Mesothelial cell of epicardium (in vitro differentiated cells): ENCODE measurements at places on chromosomes 12 and 14. TPM values are rescaled to one million over a fixed set of nuclear protein-coding genes. Genes with fewer than 3 reads are reported as not detected.

GRCh38 chr14:63273129-63273528, 45.6 kb downstream of the GPHB5 start:
- DNase-seq = no peak

DNA sequence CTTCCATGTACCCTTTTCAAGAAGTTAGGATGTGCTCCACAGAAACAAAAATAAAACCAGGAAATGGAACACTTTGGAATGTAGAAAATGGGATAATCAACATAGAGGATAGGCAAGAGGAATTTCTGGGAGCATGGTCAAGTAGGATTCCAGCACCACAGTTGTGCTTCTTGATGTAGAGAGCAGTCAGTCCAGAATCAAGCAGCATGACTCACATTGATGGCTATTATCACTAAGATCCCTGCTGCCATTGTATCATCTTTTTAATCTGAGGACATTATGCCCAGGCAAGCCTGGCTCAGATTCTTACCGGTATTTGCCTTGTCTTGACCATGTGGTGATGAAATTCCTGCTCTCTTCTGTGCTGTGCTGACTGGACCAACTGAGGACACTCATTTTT, 5.7 kb downstream of the ETFRF1 start:
- no peak for DNase-seq

GRCh38 chr12:120725151-120725658, 421 bp upstream of the ACADS start:
- DNase-seq = no peak

DNA sequence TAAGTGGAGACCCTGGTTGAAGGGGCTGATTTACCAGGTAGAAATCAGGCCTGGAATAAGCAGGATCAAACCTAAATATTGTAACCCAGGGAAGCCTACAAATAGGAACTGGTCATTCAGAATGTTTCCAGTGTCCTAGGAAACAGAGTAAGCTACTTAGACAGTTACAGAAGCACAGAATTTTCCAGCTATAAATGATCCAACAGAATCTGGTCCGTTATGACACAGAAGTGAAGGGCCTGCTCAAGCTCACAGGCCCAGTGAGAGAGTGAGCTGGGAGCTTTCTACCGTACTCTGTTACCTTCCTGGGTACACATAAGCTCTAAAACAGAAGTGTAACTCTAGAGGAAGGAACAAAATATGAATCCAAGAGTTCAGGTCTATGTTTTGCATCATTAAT, 119.1 kb downstream of the TTC7B start:
- no peak for DNase-seq

DNA sequence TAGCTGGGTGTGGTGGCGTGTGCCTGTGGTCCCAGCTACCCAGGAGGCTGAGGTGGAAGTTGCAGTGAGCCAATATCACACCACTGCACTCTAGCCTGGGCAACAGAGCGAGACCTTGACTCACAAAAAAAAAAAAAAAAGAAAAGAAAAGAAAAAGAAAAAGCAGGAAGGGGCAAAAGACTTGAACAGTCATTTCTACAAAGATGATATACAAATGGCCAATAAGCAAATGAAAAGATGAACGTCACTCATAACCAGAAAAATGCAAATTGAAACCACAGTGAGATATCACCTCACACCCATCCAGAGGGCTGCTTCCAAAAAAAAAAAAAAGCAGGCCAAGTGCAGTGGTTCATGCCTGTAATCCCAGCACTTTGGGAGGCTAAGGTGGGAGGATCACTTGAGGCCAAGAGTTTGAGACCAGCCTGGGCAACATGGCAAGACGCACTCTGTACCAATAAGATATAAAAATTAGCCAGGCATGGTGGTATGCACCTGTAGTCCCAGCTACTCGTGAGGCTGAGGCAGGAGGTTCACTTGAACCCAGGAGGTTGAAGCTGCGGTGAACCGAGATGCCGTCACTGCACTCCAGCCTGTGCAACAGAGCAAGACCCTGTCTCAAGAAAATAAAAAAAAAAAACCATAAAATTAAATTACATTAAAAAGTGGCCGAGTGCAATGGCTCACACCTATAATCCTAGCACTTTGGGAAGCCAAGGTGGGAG, 20.5 kb downstream of the UBC start:
- no peak for DNase-seq

DNA sequence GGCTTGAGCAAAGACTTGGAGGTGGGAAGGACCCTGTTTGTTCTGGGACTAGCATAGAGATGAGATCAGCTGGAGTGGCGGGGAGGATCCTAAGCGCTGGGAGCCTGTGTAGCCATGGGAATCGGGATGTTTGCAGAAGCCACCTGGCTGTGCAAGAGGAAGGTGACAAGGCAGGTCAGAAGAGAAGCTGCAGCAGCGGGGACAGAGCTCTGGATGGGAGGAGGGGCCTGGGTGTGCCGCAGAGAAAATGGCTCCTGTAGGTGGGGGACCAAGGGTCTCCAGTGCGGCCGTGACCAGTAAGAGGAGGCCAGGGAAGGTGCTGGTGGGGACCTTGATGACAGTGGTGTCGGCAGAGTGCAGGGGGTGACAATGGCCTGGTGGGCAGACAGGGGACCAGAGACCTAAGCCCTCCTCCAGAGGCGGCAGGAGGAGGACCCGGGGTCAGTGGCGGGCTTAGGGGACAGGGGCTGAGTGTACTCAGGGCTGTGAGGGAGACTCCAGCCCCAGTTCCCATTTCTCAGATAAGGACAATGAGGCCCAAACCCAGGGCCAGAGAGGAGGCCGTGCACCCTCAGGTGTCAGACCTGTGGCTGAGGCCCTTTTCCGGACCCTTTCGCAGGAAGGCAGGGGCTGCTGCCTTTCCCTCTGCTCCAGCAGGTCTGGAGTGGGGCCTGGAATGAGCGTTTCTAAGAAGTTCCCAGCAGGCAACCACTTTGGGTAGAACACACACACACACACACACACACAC, 206.6 kb upstream of the RTL1 start:
- DNase-seq = no peak

DNA sequence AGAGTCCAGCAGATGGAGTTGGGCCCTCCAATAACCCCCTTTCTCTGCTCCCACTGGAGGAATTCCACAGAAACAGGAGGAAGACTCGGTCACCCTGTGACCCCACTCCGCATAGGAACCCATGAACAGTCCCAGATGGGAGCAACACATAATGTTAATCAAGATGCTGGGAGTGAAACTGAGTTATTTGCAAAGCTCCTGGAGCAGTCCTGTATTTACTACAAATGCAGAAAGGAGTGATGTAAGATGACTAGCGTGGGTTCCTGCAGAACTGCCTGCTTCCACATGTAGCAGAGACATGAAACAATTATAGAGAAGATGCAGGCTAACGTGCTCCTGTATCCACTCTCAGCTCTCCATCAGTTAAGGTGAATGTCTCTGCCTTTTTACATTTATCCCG, 274.7 kb downstream of the FOXN3 start:
- DNase-seq = no peak

- DNase-seq = no peak
Measured at GRCh38 chr12:71061451-71061850, 96.3 kb downstream of the TSPAN8 start.

DNA sequence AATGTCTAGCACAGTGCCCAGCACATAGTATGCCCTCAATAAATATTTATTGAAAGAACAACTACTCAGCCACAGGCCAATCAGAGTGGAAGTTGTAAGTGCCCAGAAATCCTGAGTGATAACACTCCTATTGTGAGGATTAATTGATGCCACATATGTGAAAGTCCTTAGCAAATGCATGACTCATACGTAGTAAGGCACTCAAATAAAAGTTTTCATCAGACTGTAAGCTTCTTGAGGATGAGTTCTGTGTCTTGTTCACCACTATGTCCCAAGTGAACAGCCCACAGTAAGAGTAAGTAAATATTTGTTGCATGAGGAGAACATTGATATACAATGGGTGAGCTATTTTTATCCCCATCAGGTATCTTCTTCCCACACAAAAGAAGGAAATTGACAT, 24.7 kb upstream of the ANO6 start:
- DNase-seq = no peak

DNA sequence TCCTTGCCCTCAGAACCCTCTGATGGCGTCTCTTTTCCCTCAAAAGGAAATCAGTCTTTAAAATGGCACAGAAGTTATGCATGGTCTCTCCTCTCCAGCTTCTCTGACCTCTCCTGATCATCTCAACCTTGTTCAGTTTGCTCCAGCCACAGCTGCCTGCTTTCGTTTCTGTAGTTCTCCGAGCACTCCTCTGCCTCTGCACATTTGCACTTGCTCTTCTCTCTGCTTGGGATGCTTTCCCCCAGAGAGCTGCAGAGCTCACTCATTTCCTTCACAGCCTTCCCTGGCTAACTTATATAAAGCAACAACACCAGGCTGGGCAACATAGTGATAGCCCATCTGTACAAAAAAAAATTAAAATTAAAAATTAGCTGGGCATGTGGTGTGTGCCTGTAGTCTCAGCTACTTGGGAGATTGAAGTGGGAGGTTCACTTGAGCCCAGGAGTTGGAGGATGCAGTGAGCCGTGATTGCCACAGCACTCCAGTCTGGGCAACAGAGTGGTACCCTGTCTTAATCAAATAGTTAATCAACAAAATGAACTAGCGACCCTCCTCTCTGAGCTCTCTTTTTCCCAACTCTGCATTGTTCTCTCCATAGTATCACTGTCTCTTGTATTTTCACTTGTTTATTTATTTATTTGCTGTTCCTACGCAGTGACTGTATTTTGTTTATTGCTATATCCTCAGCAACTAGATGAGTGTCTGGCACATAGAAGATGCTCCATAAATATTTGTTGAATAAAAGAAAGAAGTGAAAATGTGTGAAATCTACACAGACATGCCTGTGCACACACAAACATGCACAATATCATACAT, 37.7 kb downstream of the PPFIBP1 start:
- no peak for DNase-seq

DNA sequence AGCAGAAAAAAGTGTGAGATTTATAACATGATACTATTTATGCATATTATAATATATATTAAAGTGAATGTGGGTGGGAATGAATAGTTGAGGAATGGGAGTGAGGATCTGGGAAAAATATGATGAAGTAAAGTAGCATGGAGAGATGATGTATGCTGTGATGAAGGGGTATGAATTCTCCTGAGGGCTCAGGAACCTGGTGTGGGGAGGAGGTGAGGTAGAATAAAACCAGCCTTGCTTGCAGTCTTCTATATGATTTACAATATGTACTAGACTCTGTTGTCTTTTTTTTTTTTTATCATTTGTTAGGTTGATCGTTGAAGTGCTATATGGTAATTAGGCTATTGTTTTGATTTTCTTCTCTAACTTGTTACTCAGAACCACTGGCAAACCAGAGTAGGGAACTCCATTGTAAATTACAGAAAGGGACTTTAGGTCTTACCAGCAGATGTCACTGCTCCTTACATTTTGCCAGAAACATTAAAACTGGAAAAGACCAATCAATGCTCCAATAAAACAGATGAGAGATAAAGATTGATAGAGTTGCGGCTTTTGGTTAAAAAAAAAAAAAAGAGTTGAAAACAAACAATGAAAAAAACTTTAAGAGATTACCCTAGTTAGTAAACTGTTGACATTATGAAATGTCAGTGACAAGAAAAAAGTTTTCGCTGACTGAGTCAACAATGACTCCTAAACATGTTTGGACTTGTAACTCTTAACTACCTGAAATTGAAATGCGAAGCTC, 39.9 kb downstream of the ATL1 start:
- DNase-seq = no peak

DNA sequence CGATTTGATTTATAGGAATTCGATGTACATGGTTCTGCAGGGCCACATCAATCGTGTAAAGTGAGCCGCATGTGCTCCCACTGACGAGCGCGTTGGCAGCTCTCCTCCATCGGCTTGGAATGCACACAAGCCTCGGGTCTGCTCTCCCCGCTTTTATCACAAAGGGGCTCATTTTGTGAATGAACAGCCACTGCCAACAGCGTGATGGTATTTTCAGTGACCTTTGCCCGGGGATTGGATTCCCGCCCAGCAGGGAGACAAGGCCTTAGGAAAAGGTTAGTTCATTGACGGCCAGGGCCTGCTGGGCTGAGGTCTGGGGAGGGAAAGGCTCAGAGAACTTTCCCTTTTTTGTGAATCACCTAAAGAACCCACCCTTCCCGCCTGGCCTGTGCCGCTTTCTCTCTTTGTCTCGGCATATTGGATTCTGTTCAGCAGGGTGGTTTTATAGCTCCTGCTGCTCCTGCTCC, 232.1 kb downstream of the MSRB3 start:
- no peak for DNase-seq

DNA sequence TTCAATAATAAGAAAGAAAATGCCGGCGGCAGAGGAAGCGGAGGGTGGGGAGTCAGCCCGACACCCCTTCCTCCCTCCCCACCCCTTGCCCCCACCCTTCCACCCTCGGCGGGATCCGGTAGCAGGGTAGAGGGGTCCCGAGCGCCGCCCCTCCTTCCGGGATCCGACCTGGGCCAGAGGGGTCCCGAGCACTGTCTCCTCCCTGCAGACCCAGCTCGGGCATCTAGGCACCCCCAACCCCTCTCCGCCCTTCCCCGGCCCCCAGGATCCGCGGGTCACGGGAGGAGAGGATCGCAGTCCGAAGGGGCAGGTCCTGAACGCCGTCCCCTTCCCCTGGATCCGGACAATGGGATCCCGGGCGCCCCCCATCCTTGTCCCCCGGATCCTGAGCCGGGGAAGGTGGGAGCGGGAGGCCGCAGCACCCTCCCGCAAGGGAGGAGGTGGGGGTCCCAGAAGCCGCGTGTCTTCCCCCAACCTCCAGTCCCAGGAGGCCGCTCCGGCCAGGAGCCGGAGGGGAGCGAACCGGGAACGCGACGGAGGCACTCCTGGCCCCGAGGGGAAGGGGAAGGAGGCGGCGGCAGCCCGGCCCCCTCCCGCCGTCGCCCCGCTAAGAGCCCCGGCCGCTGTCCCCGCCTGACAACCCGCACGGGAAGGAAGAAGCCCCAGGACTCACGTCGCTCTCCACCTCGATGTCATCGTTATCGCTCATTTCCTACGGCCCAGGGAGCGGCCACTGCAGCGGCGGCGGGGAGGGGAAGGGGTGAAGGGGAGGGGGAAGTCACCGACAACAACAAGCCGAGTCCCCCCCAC, 481 bp downstream of the MAX start:
- DNase-seq = peak; percentile 41

DNA sequence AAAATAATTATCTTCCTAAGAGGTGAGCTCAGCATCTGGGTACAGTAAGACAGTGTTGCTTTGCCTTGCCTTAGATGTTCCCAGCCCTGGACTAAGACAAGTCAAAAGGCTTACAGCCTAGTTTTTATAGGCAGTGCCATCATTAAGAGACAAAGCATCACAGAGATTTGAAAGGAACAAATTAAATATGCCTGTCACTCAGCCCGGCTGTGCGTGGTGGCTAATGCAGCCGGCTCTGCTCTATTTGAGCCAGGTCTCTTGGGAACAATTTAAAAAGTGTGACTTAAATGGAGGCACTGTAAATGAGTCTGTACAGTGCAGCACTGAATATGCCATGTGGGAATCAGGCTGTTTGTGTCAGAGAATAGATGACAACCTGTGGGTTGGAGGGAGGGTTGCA, 1687.4 kb upstream of the FLRT2 start:
- DNase-seq = no peak

GRCh38 chr14:30558362-30558674, 640 bp upstream of the G2E3 start:
- DNase-seq = no peak

- DNase-seq = no peak
Measured at GRCh38 chr14:96832351-96832750, 35.2 kb downstream of the VRK1 start.

Gene CGRRF1
- 15.4 to 17.1 TPM (median 16.8 TPM) in 3 replicates for total RNA-seq

Gene HAL
- total RNA-seq = 1.6 to 2.0 TPM (median 1.6 TPM) in 3 replicates

Gene TMEM132D
- total RNA-seq = 0.05 to 0.11 TPM (median 0.07 TPM) in 3 replicates

Gene NR4A1
- 138 to 141 TPM (median 141 TPM) in 3 replicates for total RNA-seq
